ENCODE measurements at places on chromosomes 7 and 10.
A peak's percentile ranks its signal among the peaks of the same experiment; 100 is the strongest.

GRCh38 chr7:64755865-64756264 lies 38.4 kb upstream of the ZNF138 start:
- no peak for DNase-seq

GRCh38 chr10:132788180-132788830 lies 2.4 kb upstream of the NKX6-2 start:
- no peak for DNase-seq

- DNase-seq, result no peak
These were observed 4.9 kb downstream of the CCDC6 start for GRCh38 chr10:59901470-59901869.

DNA sequence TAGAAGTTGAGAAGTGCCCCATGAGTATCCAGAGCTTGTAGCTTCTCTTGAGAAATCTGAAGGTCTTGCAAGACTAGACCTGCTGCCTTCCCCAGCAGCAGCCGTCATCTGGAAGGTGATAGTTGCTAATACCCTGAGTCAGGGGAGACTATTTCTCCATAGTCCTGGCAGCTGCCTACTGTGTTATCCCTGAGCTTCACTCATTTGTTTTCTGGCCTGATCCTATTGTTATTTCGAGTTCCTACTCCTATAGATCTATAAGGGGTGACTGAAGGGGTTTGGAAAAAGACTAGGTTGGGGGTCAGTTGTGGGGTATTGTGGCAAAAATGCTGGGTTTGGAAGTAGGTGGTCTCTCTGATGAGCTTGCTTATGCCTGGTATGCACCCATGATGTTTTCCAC lies 297.8 kb downstream of the CNTNAP2 start:
- DNase-seq, result no peak

DNA sequence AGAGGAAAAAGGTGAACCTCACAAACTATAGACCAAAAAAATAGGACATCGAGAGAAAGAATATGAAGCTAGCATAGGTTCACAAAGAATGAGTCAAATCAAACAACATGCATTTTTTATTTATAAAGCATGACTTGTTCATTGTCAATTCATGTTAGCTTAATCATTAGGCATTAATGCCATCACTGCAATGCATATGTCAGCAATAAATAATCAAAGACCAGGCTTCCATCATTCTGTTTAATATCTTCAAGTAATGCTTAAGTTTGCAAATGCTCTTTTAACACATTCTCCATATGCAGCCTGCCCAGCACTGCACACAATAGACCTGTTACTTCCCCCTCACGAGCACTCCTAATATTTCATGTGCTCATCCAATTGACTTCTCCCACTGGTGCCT lies 8.9 kb upstream of the MAGI2 start:
- DNase-seq, result no peak

DNA sequence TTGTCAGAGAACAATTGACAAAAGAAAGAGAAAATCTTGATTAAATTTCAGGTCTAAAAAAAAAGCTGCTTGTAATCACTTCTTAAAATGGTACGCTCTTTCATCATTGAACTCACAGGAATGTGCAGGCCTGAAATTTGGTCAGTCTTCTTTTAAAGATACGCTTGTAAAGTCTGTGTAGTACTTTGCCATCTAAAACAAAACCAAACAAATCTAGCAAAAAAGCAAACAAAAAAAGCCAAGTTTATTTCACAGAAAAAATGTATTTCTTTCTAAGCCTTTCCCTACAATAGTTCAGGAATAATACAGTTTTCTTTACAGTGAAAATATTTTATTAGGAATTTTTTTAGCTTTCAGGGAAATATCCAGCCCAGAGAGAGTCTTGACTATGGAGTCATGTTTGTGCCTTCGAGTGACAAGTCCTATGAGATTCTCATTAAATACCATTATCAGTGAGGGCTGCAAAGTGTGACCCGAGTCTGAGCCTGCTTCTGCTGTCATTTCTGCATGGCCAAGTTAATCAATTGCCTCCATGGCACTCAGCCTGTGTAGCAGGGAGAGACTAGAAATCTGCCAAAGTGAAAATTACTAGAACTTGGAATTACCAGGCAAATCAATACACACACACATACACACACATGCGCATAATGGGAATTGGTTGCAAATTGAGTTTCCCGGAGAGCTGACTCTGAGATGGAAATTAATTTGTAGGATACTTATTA lies 172.6 kb downstream of the OTUD1 start:
- DNase-seq, result no peak

DNA sequence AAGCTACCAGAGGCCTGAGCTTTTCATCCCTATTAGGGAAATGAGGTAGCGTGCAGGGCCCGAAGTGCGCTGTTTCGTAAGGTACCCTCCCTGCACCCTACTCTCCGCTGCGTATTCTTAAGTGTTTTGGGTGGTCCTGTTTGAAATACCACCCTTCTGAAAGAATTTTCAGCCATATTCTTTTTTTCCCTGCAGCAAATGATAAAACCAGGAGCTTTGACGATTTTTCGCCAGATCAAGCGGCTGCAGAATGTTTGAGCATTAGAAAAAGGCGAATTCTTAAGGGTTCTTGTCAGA lies 1.2 kb downstream of the RSBN1L start:
- no peak for DNase-seq

DNA sequence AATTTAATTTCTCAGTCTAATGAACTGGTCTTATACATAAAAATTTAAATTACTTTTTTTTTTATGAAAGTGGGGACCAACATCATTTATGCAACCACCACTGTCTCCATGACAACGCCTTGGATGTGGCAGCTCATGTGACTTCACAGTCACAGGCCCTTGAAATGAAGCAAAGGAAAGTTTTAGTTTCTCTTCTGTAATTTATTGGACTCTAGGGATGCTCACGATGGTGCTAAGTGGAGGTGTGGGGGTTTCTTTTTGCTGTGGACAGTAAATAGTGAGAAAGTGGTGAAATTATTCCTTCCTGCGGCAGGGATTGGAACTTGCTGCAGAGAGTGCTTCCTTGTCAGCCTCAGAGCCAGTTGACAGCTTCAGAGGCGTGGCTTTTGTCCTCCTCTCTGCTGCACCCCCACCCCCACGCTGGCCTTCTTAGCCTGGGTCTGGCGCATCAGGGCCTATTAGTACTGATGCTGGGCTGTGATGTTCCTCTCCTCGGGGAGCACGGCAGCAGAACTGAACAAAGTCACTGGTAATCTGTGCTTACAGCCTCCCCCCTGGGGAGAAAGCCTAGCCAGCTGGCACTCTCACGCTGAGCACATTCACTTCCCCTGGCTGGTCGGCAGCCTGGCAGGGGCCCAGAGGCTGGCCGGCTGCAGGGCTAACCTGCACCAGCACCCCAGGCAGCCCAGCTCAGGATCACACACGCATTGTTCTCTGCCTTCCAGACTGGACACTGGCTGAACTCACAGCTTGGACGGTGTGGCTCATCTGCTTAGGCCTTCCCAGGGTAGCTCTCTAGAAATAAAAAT lies 517.5 kb upstream of the GALNT17 start:
- peak; percentile 52 for DNase-seq

GRCh38 chr10:114167985-114168384 lies 6.0 kb downstream of the CCDC186 start:
- no peak for DNase-seq

- no peak for DNase-seq
These were observed 26.8 kb upstream of the SORCS3 start for GRCh38 chr10:104614245-104614831.

DNA sequence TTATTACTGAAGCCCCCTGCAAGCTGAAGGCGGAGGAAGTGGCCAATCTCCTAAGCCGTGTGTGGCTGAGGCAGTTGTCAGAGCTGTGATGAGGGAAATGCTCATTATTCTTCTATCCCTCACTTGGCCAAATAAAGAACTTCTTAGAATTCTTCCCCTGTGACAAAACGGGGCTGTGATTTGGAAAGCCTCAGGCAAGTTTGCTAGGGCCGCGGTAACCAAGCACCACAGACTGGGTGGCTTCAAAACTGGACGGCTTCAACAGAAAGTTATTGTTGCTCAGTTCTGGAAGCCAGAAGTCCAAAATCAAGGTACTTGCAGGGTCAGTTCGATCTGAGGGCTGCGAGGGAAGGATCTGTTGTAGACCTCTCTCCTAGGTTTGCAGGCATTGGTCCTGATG lies 72.3 kb upstream of the STEAP1B start:
- no peak for DNase-seq

DNA sequence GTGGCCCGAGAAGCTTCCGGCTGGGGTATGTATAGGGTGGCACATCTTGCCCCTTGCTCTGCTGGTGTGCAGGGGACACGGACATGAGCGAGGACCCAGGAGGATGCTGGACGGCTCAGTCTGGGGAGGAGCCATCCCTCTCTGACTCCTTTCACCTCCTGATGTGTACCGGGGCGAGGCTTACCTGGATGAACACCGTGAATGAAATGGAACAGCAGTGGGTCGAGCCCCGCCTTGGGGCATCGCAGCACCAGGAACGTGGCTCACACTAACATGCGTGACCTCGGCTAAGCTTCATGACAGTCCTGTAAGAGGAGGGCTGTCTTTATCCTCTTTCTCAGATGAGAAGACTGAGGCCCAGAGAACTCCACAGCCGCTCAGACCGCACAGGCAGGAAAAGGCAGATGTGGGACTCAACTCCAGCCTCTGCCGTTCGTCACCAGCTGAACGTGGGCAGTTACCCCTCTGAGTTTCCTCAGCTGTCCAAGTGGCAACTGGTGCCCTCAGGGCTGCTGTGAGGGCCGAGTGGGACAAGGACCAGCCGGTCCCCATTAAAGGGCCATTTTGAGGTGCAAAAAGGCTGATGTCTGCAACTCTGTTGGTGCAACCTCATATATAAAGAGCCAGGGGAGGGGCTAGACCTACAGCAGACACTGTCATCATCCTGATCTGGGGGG lies 54.5 kb downstream of the INSIG1 start:
- DNase-seq, result no peak

DNA sequence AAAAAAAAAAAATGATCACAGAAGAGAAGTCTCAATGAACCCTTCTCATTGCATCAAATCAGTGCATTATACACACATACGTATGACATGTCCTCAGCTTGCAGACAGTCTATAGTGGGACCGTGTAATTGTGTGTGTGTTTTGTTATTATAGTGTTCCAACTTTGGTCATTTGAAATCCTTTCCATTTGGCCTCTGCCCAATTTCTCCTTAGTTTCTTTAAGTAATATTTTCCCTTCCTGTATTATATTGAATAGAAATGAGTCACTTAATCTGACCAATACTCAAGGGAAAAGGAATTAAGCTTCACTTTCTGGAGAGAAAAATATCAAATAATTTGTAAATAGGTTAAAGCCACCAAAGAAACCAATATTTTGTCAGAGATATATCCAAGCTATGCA lies 415.5 kb upstream of the SORCS1 start:
- peak; percentile 2 for DNase-seq

DNA sequence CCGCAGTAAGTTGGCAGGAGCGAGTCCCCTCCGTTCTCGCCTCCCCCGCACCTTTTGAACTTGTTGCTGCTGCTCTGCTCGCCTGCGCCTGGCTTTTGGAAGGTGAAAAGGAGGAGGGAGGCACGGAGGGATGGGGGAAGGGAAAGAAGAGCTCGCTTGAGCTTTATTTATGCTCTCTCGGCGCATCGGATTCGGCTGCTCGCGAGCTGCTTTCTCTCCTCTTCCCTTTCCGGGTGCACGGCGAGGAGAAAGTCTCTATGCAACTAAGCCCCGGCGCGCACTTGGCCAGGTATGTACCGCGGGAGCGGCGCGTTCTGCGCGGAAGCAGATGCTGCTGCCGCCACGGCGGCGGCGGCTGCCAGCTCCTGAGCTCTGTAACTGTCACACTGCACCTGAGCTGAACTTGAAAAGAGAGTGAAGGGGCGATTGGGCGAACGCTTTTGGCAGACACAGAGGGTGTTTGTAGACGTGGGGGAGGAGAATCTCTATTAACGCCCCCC lies 551 bp downstream of the KCND2 start:
- DNase-seq, result no peak

- DNase-seq, result no peak
These were observed 47.7 kb upstream of the MKRN1 start for GRCh38 chr7:140526787-140527664.

DNA sequence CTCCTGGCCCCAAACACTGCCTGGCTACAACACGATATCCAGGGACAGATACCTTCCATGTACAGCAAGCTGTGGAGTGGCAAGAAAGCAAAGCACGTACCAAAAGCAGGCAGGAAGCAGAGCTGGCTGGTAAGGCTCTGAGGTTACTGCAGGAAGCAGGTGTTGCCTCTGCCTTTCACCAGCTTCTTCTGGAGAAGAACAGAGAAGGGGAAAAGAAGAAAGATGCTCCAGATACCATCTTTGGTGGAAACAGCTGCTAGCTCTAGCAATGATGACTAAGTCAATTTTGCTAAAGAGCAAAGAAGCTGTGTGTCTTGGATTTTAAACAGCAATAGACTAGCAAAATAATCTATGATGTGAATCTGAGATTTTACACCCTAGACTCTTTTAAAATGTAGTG lies 34.9 kb upstream of the PRSS1 start:
- no peak for DNase-seq

DNA sequence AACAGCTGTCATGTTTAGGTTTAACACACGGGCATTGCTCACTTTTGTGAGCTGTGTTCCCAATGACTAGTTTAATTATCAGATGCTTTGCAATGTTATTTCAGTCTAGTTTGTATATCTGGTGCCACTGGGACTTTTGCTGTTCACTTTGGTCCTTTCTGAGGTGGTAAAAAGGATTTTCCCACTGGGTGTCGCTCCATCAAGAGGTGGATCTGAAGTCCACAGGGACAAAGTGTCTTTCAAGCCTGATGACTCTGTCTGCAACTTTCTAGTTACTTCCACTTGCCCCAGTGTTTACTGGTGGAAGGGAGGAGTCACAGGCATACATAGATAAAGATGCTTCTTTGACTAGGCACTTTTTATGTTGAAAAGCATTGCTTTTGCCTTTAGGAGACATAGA lies 242.2 kb downstream of the HGF start:
- no peak for DNase-seq

DNA sequence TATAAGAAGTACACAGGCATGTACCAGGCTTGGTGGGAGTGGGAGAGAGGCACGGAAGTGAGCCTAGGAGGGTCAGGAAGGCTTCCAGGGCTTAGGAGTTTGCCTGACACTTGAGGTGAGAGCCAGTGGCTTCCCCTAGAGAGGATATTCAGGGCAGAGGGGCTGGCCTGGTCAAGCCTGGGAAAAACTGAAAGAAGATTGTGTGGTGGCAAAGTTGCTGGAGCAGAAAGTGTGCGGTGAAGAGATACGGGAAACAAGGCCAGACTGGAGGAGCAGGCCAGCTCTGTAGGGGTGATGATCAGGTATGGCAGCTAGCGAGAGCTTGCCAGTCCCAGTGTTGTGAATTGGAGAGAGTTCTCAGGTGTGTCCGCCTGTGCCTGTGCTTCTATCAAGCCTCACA lies 129.9 kb downstream of the CCNY start:
- DNase-seq, result no peak

DNA sequence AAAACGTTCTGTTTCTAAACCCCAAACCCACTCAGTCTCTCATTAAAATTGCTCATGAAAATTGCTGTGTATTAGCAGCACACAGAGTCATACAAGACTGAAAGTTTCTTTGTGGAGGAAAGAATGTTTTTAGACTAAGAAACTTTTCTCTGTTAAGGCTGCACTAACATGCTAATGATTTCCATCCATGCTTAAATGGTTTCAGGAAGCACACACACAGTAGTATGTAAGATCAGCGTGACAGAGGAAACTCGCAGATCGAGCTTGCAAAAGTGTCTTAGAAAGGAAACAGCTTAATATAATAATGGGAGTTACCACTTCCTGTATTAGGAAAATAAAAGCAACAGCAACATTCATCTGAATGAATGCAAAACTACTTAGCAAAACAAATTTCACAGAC lies 112.7 kb downstream of the ICA1 start:
- DNase-seq, result no peak

GRCh38 chr10:28273343-28273742 lies 29.5 kb downstream of the MPP7 start:
- no peak for DNase-seq

GRCh38 chr7:41051535-41051934 lies 651.4 kb downstream of the INHBA start:
- no peak for DNase-seq

GRCh38 chr7:130985361-130985760 lies 251.4 kb upstream of the KLF14 start:
- no peak for DNase-seq

Data from stromal cell of bone marrow (primary cell).